T-helper 2 cell (primary cell): ENCODE measurements at places on chromosomes 6 and 20.

DNA sequence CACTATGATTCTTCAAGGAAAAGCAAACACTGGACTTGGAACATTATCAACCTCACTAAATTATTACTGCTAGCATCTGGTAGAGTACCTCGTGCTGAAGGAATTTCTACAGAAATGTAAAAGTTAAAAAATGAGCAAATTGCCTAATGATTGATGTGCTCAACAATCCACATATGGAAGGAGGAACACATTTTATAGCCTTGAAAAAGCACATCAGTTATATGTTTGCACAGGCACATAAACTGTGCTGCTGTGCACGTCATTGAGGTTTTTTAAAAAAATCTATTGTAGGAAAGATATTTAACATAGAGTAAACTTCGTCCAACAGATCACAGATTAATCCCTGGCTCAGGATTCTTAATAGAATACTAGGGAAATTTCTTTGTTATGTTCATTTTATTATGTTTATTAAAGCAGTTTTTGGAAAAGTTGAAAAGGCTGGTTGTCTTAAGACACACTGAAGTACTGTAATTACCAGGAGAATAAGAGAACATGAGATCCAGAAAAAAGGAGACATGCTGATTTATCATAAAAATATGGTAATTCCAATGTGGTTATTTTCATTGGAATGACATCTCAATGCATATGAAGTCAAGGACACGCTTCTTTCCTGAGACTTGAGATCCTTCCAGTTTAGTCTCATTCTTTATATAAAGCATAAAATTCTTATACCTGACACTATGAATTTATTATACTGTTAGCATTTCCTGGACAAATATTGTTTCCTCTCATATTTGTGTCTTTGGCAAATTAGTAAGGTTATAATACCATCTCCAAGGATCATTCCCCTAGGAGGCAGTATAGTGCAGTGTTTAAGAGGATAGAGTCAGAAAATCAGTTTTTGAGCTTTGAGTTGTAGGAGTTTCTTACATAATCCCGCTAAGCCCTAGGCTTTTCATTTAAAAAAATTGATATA, 511.1 kb downstream of the TENT5A start:
- DNase-seq, result no peak

DNA sequence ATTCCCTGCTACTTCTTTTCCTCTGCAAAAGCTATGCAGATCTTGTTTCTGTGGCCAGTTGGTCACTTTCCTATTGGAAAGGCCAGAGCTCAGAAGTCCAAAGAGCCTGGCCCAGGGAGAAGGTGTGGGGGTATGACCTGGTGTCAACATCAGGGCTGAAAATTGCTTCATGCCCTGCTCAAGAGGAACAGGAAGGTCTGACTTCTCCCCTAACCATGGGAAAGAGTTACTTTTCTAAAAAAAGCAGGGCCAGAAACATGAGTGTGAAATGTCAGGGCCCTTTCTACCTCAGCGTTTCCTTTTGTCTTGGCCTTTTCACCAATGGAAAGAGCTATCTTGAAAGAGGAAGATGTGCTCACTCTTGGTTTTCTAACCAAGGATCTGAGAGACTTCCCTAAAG, 117.4 kb downstream of the MAFB start:
- DNase-seq, result no peak

- DNase-seq, result no peak
Observed at GRCh38 chr6:46539866-46540265, 48.6 kb upstream of the RCAN2 start.

- no peak for DNase-seq
Observed at GRCh38 chr6:122730775-122731386, 48.6 kb upstream of the FABP7 start.

DNA sequence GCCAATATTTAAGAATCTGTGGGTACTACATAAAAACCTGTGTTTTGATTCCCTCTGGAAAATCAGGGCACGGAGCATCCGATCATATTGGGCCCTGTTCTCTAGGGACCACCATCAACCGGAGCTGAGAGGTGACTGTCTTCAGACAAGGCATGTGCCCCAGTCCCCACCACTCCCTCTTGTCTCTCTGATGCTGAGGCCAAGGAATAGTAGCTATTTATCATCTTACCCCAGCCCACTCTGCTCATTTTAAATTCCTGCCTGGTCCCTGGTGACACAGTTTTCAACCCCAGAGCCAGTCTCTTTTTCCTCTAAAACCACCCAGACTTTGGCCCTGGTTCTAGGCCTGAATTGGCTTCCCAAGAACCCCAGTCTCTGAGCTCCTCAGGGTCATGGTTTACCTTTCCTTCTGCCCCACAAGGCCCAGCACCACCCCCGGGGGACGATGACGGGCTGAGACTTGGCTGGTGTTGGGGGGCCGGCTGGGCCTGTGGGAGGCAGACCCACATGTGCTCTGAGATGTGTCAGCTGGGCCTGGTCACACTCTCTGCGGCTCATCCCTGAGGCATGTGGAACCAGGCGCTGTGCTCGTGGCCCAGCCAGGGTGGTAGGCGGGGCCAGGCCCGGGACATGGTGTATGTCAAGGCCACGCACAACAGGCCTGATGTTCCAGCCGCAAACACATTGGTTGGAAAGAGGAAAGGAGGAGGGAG, 114.4 kb downstream of the CEBPB start:
- no peak for DNase-seq

- no peak for DNase-seq
Observed at GRCh38 chr20:53387983-53388675, 205.5 kb downstream of the ZNF217 start.

DNA sequence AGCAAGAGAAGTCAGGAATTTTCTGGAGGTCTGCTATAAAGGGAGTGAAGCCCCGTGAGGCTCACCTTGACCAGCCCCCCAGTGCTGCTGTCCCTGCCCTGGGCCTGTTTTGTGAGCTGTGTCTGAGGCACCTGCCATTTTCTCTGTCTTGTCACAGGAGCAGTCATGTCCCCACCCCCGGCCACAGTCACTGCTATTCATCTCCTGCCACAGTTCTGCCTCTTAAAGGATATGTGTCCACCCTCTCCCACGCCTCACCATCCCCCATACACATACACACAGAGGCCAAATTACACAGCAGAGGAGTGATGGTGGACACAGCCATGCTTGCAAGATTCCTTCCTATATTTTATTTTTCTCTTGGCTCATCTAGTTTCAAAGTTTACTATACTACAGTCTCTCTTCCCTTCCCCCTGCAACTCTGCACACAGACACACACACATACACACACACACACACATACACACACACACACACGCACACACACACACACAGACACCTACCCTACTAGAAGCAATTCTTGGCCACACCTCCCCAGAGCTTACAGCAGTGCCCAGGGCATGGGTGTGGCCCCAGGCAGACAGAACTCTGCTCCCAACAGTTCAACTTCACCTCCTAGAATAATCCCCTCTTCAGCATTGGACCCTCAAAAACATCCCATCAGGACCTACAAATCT, 68.7 kb upstream of the TAB2 start:
- no peak for DNase-seq

DNA sequence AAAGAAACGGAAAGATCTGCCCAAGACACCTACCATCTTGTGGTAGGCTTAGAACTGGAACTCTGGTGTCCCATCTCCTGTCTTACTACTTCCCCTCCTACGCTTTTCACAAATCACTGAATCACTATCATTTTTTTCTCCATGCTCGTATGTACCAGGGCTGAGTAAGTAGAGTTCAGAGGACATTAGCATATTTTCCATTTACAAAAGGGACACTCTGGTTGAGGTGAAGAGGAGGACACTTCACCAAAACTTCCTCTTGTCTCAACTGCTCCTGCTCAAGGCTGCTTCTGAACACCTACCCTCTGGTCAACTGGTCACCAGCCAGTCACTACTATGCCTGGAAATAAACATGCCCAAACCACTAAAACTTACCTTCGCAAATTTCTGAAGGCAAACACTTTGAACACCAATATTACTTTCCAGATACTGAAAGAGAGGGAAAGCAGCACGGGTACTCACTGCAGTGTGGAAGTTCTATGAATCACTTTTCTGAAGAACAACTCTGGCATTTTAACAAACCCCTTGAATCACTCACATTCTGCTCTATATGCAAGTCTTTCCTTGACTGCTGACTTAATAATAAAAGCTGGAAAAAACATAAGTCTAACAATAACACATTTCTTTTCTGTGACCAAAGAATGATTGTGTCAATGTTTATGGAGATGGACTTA, 123.3 kb downstream of the INSM1 start:
- no peak for DNase-seq

DNA sequence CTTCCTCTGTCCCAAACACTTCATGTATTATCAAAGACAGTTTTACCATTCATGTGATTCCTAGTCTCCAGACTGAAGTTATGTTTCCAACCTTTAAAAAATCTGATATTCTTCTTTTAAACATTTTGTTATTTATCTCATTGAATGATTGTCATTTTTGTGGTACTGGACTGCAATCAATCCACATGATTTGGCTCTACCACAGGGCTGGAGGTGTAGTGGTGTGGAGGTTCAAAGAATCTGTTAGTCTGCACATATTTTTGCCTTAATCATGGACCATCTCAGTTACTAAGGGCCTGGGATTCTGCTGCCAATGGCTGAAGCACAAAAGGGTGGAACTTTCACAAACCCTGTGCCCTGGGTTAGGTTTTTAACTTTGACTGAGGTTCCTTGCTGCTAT, 164.1 kb upstream of the JAG1 start:
- DNase-seq, result no peak

- DNase-seq, result no peak
Observed at GRCh38 chr6:31971279-31971992, 502 bp downstream of the DXO start.

GRCh38 chr20:37939701-37940560, 37.0 kb downstream of the VSTM2L start:
- DNase-seq, result no peak
